Pulmonary artery endothelial cell (primary cell): ENCODE measurements at places on chromosomes 6 and 20.

DNA sequence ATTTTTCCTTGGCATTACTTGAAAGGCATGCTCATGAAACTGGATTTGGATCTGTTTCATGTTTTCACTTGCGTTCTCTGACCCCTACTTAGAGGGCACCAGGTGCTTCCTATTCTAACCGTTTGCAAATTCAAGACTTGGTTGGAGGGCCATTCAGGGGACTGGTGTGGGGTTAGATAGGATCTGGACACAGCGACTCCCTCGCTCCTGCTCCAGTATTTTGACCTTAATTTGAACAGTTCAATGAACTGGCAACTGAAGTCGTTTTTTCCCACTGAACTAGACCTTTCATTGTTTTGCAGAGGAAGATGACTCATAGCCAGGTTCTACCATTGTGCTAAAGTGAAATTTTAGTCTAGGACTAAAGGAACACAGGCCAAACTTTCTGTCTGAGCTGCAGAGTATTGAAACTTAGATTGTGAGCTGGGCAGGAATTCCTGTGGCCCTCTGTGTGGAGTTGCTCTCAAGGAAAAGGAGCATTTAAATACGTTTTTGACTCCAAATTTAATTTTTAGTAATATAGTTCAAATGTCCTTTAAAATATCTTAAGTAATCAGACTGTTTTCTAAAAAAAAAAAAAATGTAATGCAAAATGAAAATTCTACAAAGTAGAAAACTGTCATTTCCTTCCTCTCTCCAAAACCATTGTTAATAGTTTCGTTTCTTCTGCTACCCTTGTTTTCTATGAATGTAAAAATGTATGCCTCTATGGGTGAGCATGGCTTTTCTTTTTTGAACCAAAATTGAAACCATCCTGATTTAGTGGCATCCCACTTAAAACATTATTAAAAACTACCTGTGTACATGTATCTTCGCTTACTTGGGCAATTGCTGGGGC lies 64.8 kb downstream of the UTRN start:
- DNase-seq: peak; percentile 100

GRCh38 chr6:25883536-25883935 lies 9.5 kb upstream of the SLC17A3 start:
- DNase-seq: no peak

DNA sequence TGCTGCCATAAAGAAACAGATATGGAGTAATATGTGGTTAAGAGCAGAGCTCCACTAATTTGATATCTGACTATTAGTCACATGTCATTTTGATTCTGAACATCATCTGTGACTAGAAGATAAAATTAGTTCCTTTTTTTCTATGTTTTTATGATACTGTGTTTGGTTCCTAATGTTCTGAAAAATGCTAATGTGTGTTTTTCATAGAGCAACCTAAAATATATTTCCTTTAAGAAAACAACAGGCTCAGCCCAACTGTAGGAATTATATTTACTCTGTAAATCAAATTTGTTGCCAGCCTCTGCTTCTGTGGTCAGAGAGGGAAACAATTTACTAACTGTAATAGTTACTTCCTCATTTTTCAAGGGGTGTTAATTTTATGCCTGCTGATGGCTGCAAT lies 33.3 kb upstream of the TXLNB start:
- no peak for DNase-seq

DNA sequence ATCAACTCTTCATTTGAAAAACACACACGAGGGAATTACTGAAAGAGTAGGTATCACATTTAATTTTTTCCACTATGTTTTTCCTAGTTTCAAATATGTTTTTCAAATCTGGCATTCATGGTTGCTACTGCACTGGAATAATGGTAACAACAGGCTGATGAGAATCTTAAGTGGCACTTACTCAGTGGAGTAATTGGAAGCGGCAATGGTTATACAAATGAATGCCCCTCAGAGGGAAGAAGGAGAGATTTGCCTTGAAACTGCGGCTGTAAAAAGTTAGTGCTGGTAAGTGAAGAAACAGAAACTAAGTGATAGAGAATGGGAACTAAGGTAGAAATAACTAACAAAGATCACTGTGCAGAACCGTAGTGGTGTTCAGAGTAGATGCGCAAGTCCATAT lies 41.0 kb upstream of the PDE7B start:
- no peak for DNase-seq

- no peak for DNase-seq
Observed at GRCh38 chr6:136669299-136669699, 119.1 kb upstream of the MAP7 start.

- DNase-seq: peak; percentile 86
Observed at GRCh38 chr20:20731000-20731944, 18.8 kb upstream of the RALGAPA2 start.

GRCh38 chr6:82614518-82614917 lies 250.9 kb downstream of the TPBG start:
- DNase-seq: no peak

DNA sequence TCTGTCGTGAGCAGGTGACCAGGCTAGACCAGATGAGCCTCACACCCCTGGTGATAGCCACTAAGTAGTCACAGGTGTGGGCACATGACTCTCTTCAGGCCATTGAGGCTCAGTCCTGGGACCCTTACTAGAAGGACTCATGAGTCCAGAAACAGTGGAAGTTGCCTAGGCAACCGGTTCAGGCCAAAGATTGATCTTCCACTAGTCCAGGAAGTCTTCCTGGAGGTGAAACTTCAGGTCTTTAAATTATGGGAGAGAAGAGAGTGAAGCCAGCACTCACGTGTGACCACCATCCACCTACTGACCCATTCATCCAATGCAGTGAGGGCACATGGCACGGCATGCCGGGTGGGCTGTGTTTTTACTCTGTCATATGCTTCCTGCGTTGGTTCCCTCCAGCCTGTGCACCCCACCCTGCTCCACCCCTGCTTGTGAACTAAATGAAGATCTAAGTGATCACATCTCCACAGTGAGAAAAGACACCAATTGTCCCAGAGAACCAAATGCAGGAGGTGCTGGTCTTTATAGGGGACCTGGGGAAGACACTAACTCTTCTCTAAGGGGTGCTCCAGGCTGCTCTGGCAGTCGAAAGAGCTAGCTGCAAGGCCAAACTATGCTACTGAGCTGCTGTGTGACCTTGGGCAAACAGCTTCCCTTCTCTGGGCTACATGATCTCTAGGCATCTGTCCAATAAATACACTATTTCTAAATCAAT lies 12.5 kb upstream of the STX16 start:
- no peak for DNase-seq

DNA sequence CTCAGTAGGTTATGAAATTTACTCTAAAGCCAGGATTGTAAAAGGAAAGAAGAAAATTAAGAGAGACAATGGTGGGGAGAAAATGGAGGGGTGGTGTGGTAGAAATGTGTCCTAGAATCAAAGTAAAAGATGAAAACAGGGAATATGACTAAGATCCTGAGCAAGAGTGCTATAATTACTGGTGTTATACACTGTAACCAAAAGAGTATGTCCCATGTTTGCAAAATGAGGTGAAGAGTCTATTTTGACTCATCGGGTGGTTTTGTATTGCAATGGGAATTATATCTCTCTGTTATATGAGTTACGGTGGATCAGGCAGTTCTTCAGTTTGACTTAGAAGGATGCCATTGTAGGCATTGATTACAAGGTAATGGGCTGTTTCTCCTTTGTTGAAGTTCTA lies 8.5 kb downstream of the L3MBTL3 start:
- no peak for DNase-seq

GRCh38 chr6:44849806-44850205 lies 462.3 kb downstream of the CDC5L start:
- no peak for DNase-seq

GRCh38 chr6:114514170-114514569 lies 171.3 kb upstream of the HS3ST5 start:
- DNase-seq: no peak

DNA sequence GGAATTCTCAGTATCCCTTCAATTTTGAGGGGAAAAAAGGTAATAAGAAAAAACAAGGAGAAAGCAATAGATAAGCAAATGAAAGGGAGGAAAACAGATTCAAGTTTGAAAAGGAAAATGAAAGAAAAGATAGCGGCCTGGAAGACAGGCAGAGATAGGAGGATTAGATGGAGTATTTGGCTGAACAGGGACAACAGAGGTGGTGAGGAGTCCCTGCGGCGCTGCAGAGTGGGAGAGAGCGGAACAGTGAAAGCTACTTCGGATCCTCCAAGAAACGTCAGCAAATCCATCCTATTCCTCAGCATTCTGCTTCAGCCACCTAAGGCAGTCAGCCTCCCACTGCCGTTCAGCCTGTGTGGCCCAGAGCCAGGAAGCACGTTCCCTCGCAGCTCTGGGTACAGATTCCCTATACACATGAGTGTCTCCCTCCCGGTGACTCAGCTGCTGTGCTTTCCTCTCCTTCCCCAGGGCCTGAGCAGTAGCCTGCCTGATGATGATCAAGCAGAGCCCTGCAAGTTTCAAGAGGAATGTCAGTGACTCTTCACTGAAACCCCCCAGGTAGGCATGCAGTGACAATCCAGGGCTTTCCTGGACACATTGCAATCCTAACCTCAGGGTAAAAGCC lies 43.4 kb upstream of the CDYL start:
- DNase-seq: peak; percentile 64

GRCh38 chr6:6547110-6547879 lies 41.2 kb upstream of the LY86 start:
- peak; percentile 58 for DNase-seq

- no peak for DNase-seq
Observed at GRCh38 chr6:84847390-84848160, 83.2 kb upstream of the TBX18 start.

DNA sequence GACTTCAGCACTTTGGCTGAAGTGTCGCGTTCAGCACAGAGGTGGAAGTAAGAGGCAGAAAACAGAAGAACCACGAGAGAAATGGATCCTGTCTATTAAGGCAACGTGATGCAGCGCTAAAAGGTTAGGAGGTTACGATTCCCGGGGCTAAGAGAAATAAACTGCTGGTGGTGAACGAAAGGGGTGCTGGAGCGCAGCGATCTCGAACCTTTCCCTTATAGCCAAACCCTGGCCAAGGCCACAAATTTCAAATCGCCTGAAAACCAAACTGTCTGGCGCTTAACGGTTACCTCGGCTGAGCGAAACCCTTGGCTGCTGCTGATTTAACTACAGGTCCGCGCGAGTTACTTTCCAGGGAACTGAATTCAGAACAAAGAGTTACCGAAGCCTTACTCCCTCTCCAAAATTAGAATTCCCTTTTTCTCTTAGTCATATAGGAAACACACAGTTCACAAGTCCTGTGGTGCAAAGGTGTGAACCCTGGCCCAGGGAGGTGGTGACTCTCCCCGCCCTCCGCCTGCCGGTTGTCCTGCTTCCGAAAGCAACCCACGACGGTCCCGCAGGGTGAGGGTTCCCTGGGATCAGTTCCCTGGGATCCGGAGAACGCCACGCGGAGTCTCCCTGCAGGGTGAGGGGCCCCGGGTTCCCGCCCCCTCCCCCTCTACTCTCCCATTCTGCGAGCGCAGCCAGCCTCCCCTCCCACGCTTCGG lies 1.3 kb upstream of the SLC35D3 start:
- no peak for DNase-seq

DNA sequence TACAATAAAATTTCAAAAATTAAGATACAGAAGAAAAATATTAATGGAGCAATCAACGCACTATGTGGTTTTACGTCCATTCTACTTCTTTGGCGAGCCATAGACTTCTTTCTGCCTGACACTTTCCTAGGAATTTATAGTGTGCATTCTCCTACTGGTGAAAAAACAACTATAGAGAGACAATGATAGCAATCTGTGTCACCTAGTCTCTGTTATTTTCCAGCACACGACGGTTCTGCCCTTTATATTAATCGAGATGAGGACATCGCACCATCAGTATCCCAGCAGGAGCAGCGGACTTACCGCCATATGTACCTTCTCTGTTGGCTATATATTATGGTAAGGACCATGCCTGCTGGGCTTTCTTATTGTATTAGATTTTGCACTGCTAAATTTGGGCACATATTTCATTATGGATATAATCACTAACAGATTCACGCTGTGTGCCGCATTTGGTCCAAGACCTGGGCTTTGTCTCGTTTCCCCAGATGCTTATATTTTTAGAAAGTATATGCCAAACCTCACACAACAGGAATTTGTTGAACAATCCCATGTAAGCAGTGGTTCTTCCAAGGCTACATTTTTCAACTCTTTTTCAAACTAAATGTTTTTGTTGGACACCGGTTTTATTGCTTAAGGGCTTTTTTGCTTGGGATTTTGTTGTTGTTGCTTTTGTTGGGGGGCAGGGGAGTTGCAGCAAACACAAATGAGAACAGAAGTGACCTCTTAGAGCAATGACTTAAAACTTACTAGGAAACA lies 166.4 kb downstream of the ADAT2 start:
- no peak for DNase-seq

- DNase-seq: no peak
Observed at GRCh38 chr20:62949962-62950361, 2.5 kb upstream of the SLC17A9 start.

GRCh38 chr20:4548552-4548951 lies 173.2 kb upstream of the PRND start:
- no peak for DNase-seq

DNA sequence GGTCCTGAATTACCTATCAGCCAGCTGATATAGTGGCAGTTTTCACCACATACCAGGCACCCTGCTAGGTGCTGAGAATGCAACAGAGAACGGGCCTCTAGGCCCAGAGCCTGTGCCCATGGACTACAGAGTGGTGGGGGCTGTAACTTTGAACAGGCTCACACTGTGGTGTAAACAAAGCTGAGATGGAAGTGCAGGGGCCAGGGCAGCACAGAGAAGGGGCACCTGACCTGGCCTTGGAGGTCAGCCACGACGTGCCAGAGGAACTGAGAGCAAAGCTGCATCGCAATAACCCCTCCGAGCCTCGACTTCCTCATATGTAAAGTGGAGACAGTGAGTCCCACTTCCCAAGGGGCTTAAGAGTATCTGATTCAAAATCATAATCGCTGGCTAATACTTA lies 105.8 kb downstream of the MAFB start:
- DNase-seq: no peak

DNA sequence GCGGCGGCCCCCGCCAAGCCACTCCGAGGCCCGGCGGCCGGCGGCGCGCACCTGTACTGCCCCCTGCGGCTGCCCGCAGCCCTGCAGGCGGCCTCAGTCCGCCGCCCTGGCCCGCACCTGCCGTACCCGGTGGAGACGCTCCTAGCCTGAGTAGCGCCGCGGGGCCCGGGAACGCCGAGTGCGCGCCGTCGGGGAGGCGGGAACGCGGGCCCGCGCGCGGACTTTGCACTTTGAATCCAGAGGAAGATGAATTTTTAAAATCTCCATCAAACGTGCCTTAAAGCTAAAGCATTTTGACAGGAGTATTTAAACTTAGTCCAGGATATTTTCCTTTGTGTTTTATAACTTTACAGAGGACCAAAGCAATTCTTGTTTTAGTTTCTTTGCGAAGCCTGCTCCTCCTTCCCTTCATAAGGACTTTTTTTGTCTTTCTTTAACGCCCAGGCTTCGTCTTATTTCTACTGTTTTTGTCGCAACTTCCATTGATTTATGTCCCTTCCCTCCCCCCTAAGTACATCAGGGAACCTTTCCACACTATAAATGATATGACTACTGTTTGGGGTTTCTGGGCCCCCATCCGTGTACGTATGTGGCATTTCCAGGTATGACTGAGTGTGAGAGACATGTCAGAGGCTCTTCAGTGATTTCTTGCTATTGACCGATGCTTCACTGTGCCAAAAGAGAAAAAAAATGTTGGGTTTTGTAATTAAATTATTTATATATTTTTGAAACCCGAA lies 2.0 kb downstream of the FOXQ1 start:
- no peak for DNase-seq
